Nucleus accumbens (tissue), 56 donors: ENCODE measurements at places on chromosomes 4 and X.
A peak's percentile ranks its signal among the peaks of the same experiment; 100 is the strongest.

GRCh38 chr4:127616898-127617297, 15.9 kb upstream of the INTU start:
- no peak for DNase-seq

GRCh38 chr4:38889143-38889542, 21.5 kb downstream of the FAM114A1 start:
- DNase-seq: no peak

DNA sequence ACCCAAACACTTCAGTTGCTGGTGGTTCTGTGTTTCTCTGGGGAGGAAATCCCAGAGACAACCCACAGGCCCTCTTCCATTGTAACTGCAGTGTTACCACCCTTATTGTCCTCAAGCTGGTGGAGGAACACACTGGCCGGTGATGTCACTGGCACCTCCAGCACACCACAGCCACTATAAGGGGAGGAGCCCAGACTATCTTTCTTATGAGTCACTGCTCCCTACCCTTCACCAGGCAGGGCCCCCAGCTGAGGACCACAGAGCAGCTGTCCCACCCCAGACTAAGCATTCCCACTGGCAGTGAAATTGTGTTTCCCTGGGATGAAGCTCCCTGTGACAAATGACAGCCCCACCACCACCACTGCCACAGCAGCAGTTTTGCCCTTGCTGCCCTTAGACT, 171.8 kb upstream of the FGF16 start:
- no peak for DNase-seq

GRCh38 chrX:149916745-149917392, 12.5 kb upstream of the HSFX4 start:
- DNase-seq: no peak

GRCh38 chrX:81174286-81174685, 27.4 kb downstream of the HMGN5 start:
- DNase-seq: no peak

GRCh38 chr4:108449129-108449528, 171.2 kb upstream of the RPL34 start:
- DNase-seq: no peak

GRCh38 chr4:118834960-118835569, 861 bp downstream of the SEC24D start:
- DNase-seq: peak; percentile 45

DNA sequence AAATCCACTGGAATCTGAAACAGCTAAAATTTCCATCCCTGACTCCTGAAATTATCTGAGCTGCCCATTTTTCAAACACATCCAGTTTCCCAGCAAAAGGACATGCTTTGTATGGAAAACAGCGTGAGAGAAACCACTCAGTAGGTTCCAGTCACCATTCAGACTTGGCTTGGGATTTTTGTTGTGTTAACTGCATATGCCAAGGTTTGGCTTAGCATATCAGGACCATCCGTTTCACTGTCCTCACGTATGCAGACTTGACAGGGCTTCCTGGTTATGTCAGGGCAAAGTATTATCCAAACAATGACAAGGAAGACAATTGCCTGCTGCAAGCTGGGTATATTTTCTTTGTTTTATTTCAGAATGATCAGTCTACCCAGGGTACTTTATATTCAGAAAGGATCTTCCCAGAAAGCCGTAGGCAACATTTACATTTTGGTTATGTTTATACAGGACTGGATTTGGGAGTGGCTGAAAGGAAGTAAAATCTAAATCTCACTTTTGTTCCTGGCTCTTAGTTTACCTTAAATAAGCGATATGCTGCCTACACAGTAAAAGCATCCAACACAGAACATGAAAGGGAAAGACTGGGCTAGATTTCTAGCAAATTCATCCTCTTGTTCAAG, 41.3 kb upstream of the CCKAR start:
- no peak for DNase-seq

DNA sequence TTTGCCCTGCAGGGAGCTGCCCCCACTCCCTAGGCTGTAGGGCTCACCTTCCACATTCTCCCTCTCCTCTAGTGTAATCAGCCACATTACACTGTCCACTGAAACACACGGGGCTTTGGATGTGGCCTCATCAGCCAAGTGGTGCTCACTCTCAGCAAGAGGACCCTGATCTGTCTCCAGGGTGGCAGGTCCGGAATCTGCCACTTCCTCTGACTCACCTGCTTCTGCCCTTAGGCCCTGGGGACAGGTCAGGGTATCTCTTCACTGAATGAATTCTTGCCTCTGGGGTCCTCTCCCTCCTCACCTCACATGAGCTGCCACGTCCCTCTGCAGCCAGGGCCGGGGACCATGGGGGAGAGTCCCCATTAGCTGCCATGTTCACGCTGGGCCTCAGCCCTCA, 15.9 kb downstream of the ZNF41 start:
- no peak for DNase-seq

GRCh38 chrX:135185795-135186443, 14.7 kb upstream of the CT55 start:
- no peak for DNase-seq

GRCh38 chr4:184763150-184763780, 29.4 kb upstream of the CENPU start:
- no peak for DNase-seq

DNA sequence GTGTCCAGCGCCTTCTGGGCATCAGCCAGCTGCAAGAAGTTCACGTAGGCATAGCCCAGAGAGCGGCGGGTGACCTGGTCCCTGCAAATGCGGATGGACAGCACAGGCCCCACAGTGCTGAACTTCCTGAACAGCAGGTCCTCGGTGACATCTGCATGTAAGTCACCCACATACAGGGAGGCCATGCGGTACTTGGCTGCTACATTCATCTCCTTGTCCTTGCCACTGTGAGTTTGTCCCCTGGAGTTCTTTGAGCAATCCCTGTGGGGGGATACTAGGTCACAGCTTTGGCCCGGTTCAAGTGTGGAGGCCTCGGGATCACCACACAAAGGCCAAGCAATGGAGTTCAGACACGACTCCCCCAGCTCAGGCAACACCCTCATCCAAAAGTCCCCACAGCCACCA, 776 bp downstream of the PABPC4L start:
- DNase-seq: no peak

DNA sequence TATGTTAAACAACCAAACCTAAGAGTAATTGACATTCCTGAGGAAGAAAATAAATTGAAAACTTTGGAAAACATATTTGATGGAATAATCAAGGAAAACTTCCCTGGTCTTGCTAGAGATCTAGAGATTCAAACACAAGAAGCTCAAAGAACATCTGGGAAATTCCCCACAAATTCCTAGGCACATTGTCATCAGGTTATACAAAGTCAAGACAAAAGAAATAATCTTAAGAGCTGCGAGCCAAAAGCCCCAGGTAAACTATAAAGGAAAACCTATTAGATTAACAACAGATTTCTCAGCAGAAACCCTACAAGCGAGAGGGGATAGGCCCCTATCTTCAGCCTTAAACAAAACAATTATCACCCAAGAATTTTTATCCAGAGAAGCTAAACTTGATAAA, 1082.0 kb upstream of the IGFBP7 start:
- no peak for DNase-seq

DNA sequence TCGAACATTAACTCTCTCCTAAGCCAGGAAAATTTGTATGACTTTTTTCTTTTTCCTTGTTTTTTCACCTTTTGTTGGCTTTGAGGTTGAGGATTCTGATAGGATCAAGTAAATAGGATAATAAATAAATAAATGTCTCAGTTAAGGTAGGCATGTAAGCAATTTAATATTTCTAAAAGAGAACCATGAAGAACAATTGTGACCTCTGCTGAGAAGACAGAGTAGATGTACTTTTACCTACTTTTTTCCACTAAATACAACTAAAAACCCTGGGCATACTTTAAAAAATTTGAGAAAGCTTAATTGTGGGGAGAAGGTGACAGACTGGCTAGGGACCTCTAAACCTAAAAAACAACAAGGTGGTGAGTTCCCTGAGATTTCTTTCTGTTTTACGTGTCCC, 31.6 kb upstream of the CLNK start:
- no peak for DNase-seq

- no peak for DNase-seq
These were observed 192.0 kb upstream of the ETNPPL start for GRCh38 chr4:108954880-108955279.

DNA sequence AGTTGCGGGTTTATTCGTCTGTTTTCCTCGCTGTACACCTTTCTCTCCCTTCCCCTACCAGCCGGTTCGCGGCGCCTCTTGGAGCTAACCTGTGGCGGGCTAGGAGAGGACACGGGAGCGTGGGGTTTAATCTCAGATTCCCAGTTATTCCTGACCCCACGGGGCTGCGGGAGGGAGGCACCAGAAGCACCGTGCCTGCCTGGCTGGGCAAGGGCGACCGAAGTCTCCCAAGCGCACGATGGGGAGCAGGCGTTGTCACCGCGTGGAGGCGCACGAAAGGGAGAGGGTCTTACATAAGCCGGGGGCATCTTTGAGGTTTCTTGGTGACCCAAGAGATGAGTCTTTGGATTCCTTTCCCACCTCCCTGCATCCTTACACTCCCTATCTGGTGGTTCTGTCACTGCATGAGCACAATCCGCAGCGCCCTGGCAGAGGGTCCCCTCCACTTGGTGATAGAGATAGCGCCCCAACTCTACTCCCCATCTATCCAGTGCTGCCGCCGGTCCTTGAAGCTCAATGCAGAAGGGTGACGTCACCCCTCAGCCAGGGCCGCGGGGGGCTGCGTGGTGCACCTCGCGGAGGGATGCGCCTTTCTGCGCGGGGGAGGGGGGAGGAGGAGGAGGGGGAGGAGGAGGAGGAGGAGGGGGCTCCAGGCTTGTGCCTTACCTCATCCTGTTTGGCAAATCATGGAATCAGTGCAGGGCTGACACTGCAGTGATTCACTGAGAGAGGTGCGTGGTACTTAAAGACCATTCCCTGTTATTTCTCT, 793 bp downstream of the TSPAN7 start:
- peak; percentile 19 for DNase-seq

GRCh38 chrX:134443020-134443419, 16.9 kb upstream of the HPRT1 start:
- DNase-seq: no peak

DNA sequence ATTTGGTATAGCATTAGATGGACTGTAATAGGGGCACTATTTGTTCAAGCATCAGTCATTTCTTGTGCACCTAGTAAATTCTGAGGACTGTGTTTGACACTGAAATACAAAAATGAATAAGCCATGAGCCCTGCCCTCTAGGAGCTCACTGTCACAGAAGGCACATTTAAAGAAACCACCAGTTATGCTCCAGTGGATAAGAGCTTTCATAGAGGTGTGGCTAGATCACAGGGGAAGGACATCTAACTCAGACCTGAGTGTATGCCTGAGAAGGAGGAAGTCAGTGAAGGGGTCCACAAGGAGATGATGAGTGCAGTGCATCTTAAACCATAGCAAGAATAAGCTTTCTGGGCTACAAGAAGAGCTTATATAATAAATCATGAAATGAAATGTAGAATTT, 40.1 kb downstream of the BTC start:
- DNase-seq: no peak

DNA sequence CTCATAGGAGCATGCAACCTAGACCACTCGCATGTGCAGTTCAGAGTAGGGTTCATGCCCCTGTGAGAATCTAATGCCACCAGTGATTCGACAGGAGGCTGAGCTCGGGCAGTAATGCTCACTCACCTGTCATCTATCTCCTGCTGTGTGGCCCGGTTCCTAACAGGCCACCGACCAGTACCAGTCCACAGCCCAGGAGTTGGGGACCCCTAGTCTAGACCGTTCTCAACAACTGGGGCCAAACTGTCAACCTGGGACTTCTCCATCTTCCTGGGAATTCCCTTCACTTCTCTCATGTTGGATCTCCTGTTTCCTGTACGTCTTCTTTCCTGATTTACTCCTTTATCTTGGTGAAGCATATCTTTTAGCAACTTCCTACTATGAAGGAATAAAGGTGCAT, 79.4 kb upstream of the HELT start:
- DNase-seq: no peak

DNA sequence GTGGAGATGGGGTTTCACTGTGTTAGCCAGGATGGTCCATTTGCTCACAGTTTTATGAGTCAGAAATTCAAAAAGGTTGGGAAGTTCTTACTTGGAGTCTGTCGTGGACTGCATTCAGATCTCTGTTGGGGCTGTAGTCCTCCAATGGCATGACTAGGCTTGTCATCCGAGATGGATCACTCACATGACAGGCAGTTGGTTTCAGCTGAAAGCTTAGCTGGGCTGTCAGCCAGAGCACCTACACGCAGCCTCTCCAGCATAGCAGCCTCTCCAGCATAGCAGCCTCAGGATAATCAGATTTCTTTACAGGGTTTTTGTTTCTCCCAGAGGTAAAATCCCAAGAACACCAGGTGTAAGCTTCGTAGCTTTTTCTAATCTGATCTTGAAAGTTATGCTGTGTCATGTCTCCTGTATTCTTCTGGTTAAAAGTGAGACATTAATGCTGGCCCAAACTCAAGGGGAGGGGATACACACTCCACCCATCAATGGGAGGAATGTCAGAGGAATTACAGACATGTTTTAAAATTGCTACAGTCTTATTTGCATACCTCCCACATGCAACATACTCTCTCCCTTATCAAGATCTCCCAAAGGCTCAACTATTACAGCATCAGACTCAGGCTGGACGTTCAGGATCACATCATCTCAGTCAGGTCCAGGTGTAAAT, 31.6 kb upstream of the SOD3 start:
- no peak for DNase-seq

GRCh38 chr4:53538756-53539155, 52.5 kb downstream of the LNX1 start:
- no peak for DNase-seq

DNA sequence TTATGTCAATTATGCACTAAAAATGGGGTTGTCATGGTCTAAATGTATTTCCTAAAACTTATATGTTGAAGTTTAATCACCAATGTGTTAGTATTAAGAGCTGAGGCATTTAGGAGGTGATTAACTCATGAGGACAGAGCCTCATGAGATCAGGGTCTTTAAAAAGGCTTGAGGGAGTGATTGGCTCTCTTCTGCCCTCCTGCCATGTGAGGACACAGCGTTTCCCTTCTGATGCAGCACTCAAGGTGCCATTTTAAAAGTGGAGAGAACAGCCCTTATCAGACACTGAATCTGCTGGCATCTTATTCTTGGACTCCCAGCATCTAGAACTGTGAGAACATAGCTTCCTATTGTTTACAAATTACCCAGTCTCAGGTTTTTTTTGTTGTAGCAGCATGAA, 581.7 kb downstream of the KCNIP4 start:
- DNase-seq: no peak

DNA sequence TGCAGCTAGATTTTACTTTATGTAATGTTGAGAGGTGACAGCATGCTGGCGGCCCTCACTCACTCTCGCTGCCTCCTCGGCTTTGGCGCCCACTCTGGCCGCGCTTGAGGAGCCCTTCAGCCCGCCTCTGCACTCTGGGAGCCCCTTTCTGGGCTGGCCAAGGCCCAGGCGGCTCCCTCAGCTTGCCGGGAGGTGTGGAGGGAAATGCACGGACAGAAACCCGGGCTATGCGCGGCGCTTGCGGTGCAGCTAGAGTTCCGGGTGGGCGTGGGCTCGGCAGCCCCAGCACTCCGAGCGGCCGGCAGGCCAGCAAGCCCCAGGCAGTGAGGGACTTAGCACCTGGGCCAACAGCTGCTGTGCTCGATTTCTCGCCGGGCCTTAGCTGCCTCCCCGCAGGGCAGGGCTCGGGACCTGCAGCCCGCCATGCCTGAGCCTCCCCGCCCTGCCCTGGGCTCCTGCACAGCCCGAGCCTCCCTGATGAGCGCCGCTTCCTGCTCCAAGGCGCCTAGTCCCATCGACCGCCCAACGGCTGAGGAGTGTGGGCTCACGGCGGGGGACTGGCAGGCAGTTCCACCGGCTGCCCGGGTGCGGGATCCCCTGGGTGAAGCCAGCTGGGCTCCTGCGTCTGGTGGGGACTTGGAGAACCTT, 128.7 kb downstream of the GASK1B start:
- DNase-seq: no peak
